Activated naive CD8-positive, alpha-beta T cell treated with anti-CD3 and anti-CD28 coated beads, Interleukin-2, amount 10 ng/mL, durations not matched to agents 7 days and 5 days (primary cell): ENCODE measurements at places on chromosomes 5 and 9.

GRCh38 chr5:20601678-20602100, 613.7 kb upstream of the CDH18 start:
- no peak for DNase-seq

- no peak for DNase-seq
These were observed 44.0 kb downstream of the ST8SIA4 start for GRCh38 chr5:100858987-100859545.

DNA sequence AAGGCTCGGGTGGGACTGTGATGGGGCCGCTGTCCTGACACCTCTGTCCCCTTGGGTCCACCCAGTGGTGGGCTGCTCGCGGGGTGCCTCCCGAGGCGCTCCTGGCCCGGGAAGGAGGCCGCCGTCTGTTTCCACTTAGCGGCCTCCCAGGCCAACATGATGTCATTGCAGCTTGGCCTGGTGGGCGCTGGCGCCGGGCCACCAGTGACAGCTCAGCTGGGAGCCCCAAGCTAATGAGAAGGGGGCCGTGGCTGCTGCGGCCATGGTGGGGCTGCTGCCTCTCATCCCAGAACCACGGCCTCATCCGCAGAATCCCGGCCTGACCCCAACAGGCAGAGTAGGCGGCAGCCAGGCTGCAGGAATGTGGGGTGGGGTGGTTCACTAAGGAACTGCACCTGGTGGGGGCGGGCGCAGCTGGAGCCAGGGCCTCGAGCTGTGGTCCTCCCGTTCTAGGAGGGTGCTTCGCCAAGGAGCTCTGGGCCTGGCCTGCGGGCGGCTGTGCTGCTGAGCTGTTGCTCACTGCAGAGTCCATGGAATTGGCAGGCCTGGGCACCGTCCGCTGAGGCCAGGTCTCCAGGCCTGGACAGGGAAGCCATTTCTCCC, 123.5 kb upstream of the COL5A1 start:
- DNase-seq, result no peak

DNA sequence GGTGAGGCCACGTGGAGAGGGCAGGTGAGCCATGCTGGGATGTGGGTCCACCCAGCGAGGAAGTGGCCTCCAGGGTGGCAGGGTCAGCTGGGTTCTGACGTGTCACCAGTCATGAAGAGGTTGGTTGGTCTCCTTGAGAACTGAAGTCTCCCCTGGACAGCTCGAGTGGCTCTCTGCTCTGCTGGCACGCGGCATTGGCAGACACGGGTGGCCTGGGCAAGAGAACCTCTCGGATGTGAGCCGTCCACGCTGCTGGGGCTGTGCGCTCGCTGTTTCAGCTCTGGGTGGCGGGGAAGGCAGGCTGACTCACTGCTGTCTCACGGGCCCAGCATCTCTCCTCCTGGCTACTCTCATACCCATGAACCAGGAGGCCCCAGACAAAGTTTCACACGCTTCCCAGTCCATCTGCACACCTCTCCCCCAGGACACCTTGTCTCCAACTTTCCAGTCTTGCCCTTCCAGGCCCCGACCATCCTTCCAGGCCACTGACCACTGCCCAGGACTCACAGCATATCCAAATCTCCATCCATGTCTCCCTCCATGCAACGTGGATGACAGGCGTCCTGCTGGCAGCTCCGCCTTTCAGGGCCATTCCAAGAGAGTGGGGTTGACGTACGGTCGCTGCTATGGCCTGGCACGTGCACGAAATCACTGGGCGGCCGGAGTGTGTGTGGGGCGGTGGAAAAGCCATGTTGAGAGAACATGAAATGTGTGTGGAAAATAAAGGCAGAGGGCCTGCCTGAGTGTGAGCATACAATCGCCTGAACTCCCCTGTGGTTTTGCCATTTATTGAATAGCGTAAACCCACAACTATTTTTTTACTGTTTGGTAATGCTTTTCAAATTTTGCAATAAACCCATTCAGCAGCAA, 145.0 kb upstream of the COL5A1 start:
- DNase-seq, result peak; percentile 10

- no peak for DNase-seq
These were observed 482.7 kb upstream of the C9orf72 start for GRCh38 chr9:28056006-28056405.

- DNase-seq, result no peak
These were observed 265.3 kb upstream of the GAS1 start for GRCh38 chr9:87212605-87213021.

DNA sequence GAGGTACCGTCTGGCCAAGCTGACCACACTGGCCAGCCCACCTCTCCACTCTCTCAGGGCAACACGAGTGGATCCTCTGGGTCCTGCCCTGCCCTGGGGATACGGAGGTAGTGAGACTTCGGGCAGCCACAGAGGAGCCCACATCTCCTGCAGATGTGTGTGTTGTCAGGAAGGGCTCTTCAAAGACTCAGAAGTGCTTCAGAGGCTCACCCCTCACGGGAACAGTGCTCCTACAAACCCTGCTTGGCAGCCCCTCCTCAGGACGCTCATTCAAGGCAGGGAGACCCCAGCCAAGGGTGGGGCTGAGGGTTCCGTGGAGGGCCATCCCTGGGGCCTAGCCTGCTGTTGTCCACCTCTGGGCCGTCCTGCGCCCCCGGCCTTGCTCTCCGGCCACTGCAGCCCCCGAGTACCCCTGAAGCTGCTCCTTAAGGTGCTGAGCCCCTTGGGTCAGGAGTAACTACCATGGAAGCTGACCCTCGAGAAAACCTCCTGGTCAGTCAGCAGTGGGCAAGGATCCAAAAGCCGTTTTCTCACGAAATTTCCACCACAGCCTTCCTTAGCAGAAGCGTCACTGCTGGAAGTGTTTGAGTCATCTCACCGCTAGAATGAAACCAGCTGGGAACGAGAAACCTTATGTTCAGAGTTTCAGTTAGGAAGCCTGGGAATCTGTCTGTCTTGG, 23.2 kb upstream of the LRRC14B start:
- DNase-seq, result no peak

- no peak for DNase-seq
These were observed 360.2 kb downstream of the DEPDC1B start for GRCh38 chr5:60339691-60340201.

GRCh38 chr9:101527066-101527465, 6.6 kb upstream of the RNF20 start:
- no peak for DNase-seq

GRCh38 chr5:69432412-69433206, 17.7 kb downstream of the MARVELD2 start:
- no peak for DNase-seq

GRCh38 chr9:128026255-128026772, 40.8 kb downstream of the NAIF1 start:
- peak; percentile 71 for DNase-seq

DNA sequence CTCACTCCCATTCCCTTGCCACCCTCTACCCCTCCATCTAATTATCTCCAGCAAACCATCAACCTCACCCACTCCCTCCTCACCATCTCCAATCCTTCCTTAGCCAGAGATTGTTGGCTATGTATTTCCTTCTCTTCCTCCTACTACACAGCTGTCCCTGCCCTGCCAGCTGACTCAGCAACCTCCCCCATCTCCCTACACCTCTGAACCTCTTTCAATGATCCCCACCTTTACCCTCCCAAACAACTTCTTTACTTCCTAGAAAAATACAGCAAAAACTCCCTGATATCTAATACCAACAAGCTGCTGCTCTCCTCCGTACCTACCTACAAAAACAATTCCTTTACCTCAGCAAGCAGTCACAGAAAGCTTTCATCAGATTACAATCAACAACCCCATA, 37.3 kb downstream of the SPTLC1 start:
- no peak for DNase-seq

DNA sequence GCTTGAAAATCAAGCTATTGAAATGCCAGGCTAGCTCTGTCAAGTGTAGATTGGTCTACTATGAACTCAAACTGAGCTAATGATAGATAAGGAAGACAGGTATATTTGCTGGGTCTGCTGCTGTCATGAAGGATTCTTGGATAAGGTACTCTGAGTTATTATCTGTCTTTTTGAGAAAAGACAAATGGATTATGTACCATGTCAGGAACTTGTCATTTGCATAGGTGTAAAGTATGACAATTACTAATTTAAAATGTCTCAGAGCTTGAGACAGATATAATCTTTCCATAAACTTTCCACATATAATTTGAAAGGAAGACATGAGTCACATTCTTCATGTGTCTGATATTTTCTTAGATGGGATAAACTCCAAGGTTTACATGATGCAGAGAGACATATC, 594.1 kb upstream of the PTPRD start:
- no peak for DNase-seq

DNA sequence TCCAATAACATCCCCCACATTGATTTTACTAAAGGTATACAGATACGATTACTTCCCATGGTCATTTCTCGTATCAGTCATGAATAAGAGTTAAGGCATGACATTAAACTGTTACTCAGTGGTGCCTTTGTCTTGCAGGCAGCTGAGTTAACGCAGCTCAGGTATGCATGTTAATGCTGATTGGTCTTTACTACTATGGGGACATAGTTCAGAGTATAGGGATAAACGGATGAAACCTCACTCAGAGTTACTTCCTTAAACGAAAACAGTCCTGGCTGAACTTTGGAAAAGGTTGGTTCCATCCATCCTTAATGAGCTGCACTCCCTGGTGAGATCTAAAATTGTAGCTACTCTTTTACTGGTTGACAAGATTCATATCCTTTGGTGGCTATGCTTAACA, 87.0 kb downstream of the ACTL7B start:
- DNase-seq, result no peak

DNA sequence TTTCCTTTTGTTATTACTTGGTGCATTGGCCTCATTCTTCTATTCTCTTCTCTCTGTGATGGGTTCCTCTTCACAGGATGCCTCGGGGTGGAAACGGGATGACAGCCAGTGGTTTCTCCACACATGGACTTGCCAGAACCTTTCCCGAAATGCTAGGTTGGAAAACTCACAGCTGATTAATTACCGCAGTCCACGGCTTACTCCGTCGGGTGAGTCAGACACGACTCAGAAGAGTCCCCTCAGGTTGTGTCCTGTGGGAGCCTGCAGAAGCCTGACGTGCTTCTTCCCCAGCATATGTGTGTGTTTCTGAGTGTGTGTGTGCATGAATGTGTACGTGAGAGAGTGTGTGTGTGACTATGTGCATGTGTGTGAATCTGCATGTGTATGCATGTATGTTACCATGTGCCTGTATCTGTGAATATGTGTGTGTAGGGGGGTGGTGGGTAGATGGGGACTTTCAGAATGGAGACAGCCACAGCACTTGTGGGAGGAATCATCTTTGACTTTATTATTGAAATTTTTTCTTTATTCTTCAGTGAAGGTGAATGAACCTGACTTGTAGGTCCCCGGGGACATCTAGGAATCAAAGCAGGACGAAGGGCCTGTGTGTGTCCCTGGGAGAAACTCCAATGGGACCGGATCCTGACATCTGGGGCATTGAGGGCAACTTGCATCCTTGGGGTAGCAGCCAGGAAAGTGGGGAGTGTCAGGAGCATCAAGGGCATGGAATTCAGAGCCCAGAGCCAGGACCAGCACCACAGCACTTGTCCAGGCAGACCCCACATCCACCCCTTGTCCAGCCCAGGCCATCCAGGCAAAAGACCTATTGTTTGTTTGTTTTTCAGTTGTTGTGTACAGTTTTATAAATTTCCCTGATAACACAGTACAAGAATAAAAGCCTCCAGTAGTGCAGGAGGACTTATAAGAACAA, 21.9 kb upstream of the MED10 start:
- DNase-seq, result no peak

GRCh38 chr9:121822093-121823085, 171.0 kb downstream of the DAB2IP start:
- DNase-seq, result no peak

DNA sequence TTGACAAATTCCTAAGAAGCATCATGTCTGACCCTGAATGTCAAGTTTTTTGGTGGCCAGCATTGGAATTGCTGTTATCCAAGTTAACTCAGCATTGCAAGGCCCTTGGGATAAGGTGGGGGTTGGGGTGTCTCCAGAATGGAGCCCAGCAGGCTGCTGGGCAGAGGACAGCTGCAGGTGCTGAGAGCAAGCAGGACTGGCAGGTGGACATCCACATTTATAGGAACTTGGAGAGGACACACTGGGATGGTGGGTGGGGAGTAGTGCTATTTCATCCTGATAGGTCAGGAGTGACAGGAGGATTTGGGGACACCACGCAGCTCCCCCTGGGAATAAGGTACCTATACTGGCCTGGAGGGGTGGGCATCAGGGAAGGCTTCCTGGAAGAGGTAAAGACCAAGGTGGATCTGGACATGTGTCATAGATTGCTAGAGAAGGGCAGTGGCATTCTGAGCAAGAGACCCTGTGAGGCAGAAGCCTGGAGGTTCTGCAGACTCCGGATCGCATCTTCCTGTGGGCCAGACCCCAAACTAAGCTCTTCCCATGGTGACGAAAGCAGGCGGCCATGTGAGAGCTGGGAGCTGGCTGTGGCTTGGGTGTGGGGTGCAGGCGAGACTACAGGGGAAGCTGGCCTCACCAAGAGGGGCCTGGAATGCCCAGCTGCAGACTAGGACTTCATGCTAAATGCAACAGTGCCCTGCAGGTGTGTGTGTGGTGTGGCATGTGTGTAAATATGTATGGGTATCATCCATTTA, 148.1 kb downstream of the RGS3 start:
- DNase-seq, result no peak

DNA sequence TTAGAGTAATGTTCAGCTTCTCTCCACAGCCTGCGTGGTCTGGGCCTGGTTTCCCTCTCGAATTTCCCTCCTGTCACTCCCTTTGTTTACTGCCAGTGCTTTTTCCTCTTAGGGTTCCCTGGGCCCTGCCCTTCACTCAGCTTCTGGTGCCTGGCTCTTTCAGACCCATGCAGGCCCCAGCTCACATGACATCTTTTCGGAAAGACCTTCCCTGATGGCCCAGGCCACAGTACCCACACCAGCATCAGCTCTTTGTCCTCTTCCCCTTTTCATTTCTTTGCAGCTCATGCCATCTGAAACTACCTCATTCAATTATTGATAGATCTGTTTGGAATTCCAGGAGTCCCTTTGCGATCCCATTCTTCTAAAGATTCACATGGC, 68.1 kb upstream of the ABL1 start:
- no peak for DNase-seq

DNA sequence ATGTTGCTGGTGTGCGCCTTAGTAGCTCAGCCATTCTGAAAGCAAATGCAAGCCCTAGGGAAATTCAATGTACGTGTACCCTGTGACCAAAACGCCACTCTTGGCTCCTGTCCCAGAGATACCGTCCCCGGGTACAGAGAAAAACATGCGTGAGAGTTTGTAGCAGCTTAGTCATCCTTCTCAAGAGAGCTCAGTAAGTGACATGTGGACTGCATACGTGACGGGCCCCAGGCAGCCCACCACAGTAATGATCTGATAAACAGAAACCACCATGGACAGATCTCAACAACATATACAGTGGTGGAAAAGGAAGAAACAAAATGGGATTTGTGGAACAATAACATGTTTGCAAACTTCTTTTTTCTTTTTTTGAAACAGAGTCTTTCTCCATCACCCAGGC, 45.1 kb downstream of the S1PR3 start:
- no peak for DNase-seq

- DNase-seq, result no peak
These were observed 253.8 kb downstream of the KDM4C start for GRCh38 chr9:7011395-7012067.

- DNase-seq, result no peak
These were observed 11.3 kb downstream of the RGS14 start for GRCh38 chr5:177368869-177369644.

- DNase-seq, result no peak
These were observed 220.0 kb downstream of the GLIS3 start for GRCh38 chr9:4079906-4080305.

- DNase-seq, result no peak
These were observed 38.2 kb downstream of the ETF1 start for GRCh38 chr5:138504799-138505198.

GRCh38 chr9:126301985-126302603, 24.5 kb upstream of the MVB12B start:
- DNase-seq, result no peak
